ENCODE measurements at places on chromosomes 12 and 14.

GRCh38 chr14:102407258-102407657 is 44.5 kb downstream of the TECPR2 start:
- no peak for DNase-seq

- no peak for DNase-seq
Observed at GRCh38 chr12:57452181-57452936, 2.7 kb upstream of the INHBE start.

DNA sequence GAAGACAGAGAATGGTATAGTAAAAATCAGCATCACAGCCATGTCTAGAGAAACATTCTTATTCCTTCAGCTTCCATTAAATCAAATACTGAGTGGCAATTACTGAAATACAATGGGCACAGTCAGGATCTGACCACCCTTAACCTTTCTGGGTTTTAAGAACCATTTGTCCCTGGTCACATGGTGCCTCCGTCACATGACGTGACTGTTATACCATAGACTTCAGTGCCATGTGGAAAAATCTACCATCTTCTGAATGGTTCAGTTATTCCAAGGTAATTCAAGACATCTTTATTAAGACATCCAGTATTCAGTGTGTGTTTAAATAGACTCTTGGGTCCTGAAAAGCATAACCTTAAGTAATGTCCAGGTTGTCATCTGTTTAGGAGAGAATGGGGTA is 553.1 kb upstream of the FLRT2 start:
- no peak for DNase-seq

- no peak for DNase-seq
Observed at GRCh38 chr14:60212503-60213371, 36.3 kb upstream of the PPM1A start.

GRCh38 chr12:131452444-131452860 is 258.4 kb upstream of the SFSWAP start:
- DNase-seq, result no peak

DNA sequence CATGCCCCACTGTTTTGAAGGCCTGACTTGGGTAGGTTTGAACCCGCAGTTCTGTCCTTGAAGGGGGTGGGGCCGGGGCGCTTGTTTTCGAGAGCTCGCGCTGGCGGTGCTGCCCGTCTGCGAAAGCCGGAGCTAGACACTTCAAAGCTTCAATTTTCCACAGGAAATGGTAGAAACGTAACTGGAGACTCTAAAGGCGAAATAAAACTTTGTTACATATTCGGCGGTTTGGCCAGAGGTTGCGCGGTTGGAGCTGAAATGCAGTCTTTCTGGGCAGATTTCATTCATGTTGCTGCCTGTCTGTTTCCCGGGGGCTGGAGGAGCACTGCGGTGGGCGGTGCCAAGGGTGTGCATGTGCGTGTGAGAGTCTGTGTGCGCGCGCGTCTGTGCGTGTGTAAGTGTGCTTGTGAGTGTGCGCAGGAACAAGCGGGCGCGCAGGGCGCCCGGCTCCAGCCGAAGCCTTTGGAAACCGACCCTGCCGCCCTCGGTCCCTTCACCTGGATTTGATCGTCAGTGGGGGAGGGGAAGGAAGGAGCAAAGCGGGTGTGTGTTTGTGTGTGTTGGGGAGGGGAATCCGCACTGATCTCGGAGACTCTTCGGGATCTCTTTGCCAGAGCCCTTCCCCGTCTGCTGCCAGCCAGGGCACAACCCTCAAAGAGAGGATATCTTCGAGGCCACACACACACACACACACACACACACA is 227.7 kb upstream of the CRY1 start:
- DNase-seq, result no peak

GRCh38 chr14:97945631-97946030 is 1148.4 kb downstream of the VRK1 start:
- peak; percentile 16 for DNase-seq

GRCh38 chr12:130576371-130576816 is 139.7 kb downstream of the RIMBP2 start:
- DNase-seq, result no peak

GRCh38 chr12:13198876-13199275 is 2.4 kb downstream of the EMP1 start:
- no peak for DNase-seq

DNA sequence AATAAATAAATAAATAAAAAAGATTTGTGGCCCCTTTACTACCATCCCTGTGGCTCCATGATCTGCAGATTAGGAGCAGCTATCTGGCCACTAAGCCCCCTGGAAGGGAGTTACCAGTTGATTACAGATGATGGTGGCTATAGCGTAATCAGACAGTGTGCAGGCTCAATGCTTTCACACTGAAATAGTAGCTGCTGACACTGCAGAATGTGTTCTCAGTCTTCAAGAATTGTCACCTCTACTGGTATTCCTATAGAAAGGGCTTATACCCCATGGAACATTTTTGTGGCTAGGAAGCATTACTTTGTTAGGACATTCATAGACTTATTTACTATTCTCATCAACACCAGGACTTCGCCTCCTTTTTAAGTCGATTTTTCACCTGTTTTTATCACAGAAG is 30.9 kb downstream of the DCAF4 start:
- DNase-seq, result no peak

- no peak for DNase-seq
Observed at GRCh38 chr12:67559751-67560150, 88.8 kb upstream of the DYRK2 start.

GRCh38 chr14:71029236-71029781 is 122.0 kb downstream of the PCNX1 start:
- DNase-seq, result no peak

DNA sequence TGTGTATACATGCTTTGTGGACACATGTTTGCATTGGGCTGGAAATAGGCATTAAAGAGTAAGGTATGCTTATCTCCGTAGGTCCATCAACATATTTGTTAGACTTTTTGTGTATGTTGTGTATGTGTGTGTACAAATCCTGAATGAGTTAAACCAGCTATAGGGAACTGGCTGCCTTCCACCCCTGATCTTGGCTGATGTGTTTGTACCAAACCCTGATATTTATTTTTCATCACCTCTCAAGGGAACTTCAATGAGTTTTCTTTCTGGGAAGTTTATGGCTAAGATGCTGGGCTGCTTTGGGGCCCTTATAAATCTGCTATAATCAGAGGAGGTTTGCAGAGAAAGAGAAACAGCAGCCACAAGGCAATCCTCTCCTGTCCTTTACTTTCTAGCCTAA is 37.1 kb upstream of the CISTR start:
- no peak for DNase-seq

DNA sequence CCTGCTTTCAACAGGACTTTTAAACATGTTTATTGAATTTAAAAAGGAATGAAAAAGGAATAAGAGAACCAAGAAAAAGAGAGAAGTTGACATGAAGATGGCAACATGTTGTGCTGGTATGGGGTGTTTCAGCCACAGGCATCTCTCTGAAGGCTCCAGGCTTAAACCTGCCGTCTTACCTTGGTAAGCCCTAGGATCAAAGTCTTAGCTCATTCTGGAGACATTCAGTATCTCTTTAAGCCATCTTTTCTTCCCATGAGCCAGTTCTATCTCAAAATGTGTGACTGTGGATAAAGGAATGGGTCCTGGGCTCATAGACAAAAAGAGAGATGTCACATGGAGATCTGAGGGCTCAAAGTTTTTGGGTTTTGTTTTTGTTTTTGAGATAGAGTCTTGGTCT is 1.6 kb upstream of the TFCP2 start:
- DNase-seq, result no peak

DNA sequence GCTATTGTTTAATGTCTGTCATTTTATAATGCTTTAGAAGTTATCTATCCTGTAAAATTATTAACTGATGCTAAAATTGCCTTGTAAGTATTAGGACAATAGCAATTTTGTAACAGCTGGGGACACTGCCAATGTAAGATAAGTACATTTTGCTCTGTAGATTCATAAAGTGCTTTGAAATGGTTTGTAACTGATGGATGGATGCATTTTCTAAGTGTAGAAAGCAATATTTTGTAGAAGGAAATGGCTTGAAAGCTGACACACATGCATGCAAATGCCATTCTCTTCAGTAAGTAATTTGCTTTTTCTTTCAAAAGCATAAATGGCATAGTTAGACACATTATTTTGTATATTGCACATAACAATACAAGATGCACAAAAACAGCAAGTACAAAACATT is 129.8 kb downstream of the FOXG1 start:
- no peak for DNase-seq

- DNase-seq, result no peak
Observed at GRCh38 chr12:29350080-29350479, 30.9 kb downstream of the ERGIC2 start.

DNA sequence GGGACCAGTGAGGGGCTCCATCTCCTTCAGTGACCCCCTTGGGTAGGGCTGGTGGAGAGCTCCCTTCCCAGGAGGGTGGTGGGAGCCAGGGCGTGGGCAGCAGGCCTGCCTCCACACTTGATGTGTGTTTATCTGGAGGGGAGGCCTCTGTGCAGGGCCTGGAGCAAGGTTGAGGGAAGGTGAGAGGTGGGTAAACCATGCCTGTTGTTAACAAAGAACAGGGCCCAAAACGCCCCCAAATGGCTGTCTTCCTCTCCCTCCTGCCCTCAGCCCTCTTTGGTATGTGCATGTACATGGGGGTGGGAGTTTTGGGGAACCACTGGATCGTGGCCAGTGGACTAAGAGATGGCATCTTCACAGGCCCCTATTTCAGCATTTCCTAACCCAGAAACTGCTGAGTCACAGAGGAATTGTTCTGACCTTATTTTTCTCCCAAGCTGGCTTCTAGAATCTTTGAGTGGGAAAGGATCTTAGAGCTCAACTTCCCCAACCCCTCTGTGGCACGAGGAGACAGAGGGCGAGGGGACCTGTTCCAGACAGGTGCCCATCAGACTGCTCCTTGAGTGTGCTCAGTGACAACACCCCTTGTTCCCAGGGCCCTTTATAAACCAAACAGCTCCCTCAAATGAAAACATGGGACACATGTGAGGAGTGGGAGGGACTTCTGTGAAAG is 3.6 kb downstream of the SLC48A1 start:
- DNase-seq, result no peak

- no peak for DNase-seq
Observed at GRCh38 chr12:102769323-102769916, 147.6 kb downstream of the PAH start.
